ENCODE measurements at places on chromosomes 2 and 18.
A peak's percentile ranks its signal among the peaks of the same experiment; 100 is the strongest.

DNA sequence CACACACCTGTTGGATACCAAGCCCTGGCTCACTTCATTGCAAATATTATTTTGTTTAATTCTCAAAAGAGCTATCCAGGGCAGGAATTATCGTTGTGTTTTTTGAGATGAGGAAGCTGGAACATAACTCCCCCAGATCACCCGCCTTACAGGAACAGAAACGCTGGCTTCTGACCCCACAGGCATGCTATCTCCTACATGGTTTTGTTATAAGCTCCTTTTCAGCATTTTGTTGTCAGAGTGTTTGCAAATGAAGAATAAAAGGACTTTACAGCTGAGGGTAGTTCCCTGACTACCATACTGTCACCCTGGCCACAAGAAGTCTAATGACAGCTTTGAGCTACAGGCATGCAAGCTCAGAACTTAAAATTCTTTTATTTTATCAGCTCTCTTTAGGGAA lies 62.0 kb upstream of the MRPS9 start:
- H3K27ac ChIP-seq: no peak overlapping the region
- no peak overlapping the region for H3K4me3 ChIP-seq
- no peaks in the 10 kb centered on the region for H3K27me3 ChIP-seq
- no peaks in the 10 kb centered on the region for H3K36me3 ChIP-seq
- DNase-seq: no peak

DNA sequence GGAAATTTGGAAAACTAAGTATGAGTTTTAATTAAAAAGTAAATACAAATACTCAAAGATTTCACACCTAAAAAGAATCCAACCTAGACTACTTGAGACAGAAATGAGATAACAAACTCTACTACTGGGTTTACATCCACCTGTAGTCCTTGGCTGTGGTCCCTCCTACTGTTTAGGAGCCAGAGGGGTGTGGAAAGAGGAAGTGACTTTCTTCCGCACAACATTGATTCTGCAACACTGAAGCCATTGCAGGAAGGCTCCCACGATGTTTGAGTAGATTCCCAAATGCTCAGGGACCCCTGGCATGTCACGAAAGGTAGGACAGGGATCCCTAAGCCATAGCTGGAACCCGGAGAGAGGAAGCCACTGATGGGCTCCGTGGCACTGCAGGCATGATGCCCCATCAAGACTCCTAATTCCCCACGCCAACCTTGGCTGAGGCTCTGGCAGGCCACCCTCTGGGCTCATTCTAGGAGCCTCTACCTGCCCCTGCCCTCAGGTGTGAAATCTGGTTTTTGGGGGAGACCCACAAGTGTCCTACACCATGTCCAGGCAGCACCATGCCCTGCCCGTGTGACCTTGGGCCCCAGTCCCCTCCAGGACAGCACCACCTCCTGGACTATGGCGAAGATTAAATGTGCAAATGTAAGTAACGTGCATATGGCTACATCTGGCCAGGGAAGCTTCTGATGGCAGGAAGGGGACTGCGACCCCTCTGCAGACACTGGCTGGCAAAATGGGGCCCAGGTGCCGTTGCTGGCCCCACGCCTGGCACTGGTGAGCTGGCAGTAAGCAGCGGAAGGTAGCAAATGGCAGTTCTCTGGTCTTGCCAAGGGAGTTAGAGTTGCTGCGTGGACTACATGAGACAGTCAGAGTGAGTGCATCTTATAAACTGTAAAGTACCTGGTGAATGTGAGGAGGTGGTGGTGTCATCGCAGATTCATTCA lies 38.2 kb upstream of the MAL start:
- H3K4me3 ChIP-seq: no peak overlapping the region
- DNase-seq: no peak
- H3K27ac ChIP-seq: no peak overlapping the region
- peaks cover 6% of the 10 kb centered on the region for H3K4me1 ChIP-seq

DNA sequence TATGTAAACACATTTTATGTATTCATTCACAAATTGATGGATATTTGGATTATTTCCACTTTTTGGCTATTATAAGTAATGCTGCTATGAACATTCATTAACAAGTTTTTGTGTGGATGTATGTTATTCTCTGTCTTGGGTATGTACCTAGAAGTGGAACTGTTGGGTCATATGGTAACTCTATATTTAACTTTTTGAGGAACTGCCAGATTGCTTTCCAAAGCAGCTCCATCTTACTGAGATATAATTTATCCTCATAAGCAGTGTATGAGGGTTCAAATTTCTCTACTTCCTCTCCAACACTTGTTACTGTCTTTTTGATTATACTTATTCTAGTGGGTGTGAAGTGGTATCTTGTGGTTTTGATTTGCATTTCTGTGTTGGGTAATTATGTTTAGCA lies 7.1 kb upstream of the EML6 start:
- H3K4me3 ChIP-seq: no peak overlapping the region
- no peaks in the 10 kb centered on the region for H3K36me3 ChIP-seq
- no peak overlapping the region for H3K27ac ChIP-seq
- no peak for DNase-seq

DNA sequence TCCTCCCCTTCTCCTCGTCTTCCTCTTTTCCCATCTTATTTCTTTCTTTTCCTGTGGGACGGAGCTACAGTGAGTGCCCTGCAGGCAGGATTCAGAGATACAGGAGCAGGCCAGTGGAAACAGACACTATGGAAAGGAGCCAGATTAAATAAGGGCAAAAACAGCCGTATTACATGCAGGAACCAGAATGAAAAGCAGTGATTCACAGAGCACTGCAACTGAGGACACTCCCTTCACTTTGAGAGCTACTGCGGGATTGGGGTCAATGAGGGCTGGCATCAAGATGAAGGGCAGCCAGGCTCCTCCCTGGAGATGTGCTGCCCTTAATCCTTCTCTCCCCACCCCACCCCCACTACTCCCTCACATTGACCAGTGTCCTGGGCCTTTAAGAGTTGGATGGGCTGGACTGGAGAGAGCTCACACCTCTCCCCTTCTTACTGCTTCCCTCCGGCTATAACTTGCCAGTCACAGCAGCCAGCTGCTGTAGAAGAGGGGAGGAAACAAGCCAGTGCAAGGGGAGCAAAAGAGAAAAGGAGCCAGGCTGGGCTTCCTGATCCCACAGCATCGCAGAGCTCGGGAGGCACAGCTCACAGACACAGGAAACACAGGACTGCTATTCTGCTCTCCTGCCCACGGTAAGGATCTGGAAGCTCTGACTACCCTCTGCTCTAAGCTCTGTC lies at the start of gene PLCD4:
Gene PLCD4, plus strand, starts transcription at position 464 of the 680 bp plus-strand sequence. CDS start 7,841 bp downstream, outside the sequence.
- H3K27ac ChIP-seq: no peak within 1 kb of the TSS
- no peak for DNase-seq
- H3K4me1 ChIP-seq: no peaks in the 10 kb centered on the region
- H3K36me3 ChIP-seq: no peaks in the 10 kb centered on the region
- no peak within 1 kb of the TSS for H3K4me3 ChIP-seq

- H3K27me3 ChIP-seq: no peaks in the 10 kb centered on the region
- H3K4me1 ChIP-seq: no peaks in the 10 kb centered on the region
- no peak overlapping the region for H3K4me3 ChIP-seq
- DNase-seq: no peak
- no peaks in the 10 kb centered on the region for H3K36me3 ChIP-seq
Measured at GRCh38 chr2:223467196-223467595, 135.0 kb downstream of the SCG2 start.

DNA sequence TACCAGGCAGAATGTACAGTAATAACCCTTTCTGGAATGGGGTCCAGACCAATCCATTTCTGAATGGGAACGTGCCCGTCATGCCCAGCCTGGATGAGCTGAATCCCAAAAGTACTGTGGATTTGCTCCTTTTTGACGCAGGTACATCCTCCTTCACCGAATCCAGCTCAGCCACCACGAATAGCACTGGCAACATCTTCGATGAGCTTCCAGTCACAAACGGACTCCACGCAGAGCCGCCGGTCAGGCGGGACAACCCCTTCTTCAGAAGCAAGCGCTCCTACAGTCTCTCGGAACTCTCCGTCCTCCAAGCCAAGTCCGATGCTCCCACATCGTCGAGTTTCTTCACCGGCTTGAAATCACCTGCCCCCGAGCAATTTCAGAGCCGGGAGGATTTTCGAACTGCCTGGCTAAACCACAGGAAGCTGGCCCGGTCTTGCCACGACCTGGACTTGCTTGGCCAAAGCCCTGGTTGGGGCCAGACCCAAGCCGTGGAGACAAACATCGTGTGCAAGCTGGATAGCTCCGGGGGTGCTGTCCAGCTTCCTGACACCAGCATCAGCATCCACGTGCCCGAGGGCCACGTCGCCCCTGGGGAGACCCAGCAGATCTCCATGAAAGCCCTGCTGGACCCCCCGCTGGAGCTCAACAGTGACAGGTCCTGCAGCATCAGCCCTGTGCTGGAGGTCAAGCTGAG lies 89.6 kb downstream of the SH3BP4 start:
- H3K4me1 ChIP-seq: peaks cover 13% of the 10 kb centered on the region
- no peak overlapping the region for H3K4me3 ChIP-seq
- H3K27me3 ChIP-seq: no peaks in the 10 kb centered on the region
- H3K36me3 ChIP-seq: no peaks in the 10 kb centered on the region
- no peak overlapping the region for H3K27ac ChIP-seq

GRCh38 chr18:22283397-22283796 lies 114.0 kb downstream of the GATA6 start:
- DNase-seq: no peak
- peaks cover 6% of the 10 kb centered on the region for H3K4me1 ChIP-seq
- H3K36me3 ChIP-seq: no peaks in the 10 kb centered on the region
- no peaks in the 10 kb centered on the region for H3K27me3 ChIP-seq

GRCh38 chr2:169452080-169452479 lies 27.2 kb upstream of the BBS5 start:
- H3K4me1 ChIP-seq: no peaks in the 10 kb centered on the region
- no peak overlapping the region for H3K4me3 ChIP-seq
- H3K27me3 ChIP-seq: peaks cover 10% of the 10 kb centered on the region
- no peak for DNase-seq

- H3K27me3 ChIP-seq: peaks cover 5% of the 10 kb centered on the region
- DNase-seq: no peak
- peak overlapping the region; percentile 62 for H3K27ac ChIP-seq
- H3K4me1 ChIP-seq: peaks cover 18% of the 10 kb centered on the region
Measured at GRCh38 chr2:126413079-126413478, 242.9 kb upstream of the GYPC start.

- no peaks in the 10 kb centered on the region for H3K36me3 ChIP-seq
- H3K27me3 ChIP-seq: peaks cover 3% of the 10 kb centered on the region
- no peak overlapping the region for H3K4me3 ChIP-seq
- no peak for DNase-seq
- no peaks in the 10 kb centered on the region for H3K4me1 ChIP-seq
Measured at GRCh38 chr2:240322231-240322955, 113.1 kb upstream of the GPC1 start.

DNA sequence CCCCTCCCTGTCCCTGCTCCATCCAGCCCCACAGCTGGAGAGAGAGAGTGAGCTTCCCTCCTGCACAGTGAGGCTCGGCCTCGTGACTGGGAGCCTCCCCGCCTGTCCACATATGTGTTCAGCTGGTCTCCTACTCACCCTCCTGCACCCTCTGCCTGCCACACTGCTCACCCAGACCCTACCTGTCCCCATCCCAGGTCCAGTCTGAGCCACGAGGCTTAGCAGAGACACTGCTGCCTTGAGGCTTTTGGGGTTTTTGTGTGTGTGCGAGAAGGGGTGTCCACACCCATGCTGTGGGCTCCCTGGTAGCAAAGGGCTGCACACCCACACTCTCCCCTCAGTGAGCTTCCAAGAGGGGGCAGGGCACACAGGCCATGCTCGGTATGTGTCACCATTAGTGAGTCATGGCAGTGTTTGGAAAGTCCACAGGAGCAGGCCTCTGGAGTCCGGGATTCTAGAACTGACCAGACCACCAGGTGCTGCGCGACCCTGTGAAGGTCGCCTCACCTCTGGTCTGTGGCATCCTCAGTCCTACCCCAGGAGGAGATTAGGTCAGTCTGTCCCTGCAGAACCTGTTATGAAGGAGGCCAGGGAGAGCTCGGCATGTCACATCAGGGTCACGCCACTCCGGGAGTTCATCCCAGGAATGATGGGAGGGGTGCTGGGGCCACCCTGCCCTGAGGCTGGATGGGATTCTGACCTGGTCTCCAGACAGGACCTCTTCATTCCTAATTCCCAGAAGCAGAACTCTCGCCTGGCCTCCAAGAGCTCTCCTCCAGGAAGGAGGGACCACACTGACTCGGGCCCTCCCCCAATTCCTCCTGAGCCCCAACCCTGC lies 39.9 kb upstream of the SMAD7 start:
- DNase-seq: no peak
- no peaks in the 10 kb centered on the region for H3K4me1 ChIP-seq
- H3K36me3 ChIP-seq: no peaks in the 10 kb centered on the region
- no peak overlapping the region for H3K27ac ChIP-seq
- H3K4me3 ChIP-seq: no peak overlapping the region

- DNase-seq: no peak
- no peak overlapping the region for H3K4me3 ChIP-seq
- no peak overlapping the region for H3K27ac ChIP-seq
- H3K4me1 ChIP-seq: no peaks in the 10 kb centered on the region
- no peaks in the 10 kb centered on the region for H3K36me3 ChIP-seq
Measured at GRCh38 chr2:38243186-38243880, 133.7 kb downstream of the ATL2 start.

DNA sequence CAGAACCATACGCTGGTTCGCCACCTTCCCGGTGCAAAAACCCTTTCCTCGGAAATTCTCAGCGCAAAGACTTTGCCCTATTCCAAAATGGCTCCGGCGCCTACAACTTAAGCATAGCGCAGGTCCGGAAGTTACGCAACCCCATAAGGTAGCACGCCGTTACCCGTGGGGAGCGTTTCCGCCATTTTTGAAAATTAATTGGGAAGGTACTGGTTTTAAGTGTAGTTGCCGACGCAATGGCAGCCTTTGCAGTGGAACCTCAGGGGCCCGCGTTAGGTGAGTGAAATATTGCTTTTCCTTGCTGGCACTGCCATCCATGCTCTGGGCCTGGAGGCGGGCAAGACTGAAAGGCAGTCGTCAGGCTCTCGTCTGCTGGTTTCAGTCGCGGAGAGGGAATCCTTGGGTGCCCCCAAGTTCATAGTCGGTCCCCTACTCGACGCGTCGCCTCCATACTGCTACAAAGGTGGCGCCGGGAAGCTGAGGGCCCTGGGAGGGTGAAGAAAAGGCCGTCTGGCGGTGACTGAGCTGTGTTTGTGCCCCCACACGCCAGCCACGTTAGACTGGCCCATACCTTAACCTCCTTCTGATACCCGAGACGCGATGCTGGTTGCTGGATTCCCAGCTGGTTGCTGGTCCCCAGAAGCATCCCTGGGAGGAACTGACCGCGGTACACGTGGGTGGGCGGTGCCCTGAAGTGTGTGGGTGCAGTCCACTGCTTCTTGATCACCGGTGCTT lies at the start of gene NUP35:
Gene NUP35, plus strand, starts transcription at position 222 of the 735 bp plus-strand sequence. Its CDS starts 15 bp downstream, at position 237.
- H3K27me3 ChIP-seq: peaks cover 5% of the 10 kb centered on the region
- H3K4me1 ChIP-seq: peaks cover 35% of the 10 kb centered on the region
- peak; percentile 89 for DNase-seq
- H3K27ac ChIP-seq: peak within 1 kb of the TSS; percentile 99
- peaks cover 9% of the 10 kb centered on the region for H3K36me3 ChIP-seq
- peak within 1 kb of the TSS; percentile 94 for H3K4me3 ChIP-seq

DNA sequence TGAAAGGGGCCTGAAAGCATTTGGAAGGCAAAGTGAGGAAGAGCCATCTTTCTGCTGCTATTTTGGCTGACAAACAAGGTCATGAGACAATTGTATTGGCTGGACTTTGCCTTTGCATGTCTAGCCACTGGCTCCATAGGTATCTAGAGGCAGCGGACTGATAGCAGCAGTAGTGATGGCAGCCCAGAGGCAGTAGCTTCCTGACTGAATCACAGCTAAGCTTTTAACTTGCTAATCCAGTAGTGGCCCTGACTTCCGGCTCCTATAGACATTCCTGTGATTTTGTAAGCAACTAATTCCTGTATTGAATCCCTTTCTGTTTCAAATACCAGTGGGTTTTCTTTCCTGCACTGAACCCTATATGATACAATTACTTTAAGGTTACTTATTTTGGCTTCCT lies 69.8 kb upstream of the PDE1A start:
- H3K4me3 ChIP-seq: no peak overlapping the region
- H3K4me1 ChIP-seq: no peaks in the 10 kb centered on the region
- no peaks in the 10 kb centered on the region for H3K36me3 ChIP-seq
- no peak for DNase-seq
- no peaks in the 10 kb centered on the region for H3K27me3 ChIP-seq
